ENCODE measurements at places on chromosomes 13 and 19. TPM values are rescaled to one million over a fixed set of nuclear protein-coding genes. Genes with fewer than 3 reads are reported as not detected.

Gene ACER1
- total RNA-seq, result not detected

Gene TNNT1
- total RNA-seq, result not detected

Gene SIGLEC12
- not detected for total RNA-seq

Gene FOSB
- total RNA-seq, result 126 TPM

DNA sequence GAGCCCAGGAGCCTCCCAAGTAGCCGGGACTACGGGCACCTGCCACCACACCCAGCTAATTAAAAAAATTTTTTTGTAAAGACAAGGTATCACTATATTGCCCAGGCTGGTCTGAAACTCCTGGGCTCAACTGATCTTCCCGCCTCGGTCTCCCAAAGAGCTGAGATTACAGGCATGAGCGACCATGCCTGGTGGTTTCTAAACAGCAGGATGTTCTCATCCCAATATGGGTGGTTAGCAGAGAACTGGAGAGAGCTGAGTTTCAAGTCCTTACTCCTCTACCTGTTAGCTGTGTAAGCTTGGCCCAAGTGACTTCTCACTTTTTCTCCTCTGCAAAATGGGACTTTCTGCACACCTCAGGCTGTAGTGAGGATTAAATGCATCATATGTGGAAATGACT is 8.0 kb downstream of the TMEM91 start:
- no peak for DNase-seq

- no peak for DNase-seq
Observed at GRCh38 chr13:79919091-79919490, 421.8 kb downstream of the SPRY2 start.

DNA sequence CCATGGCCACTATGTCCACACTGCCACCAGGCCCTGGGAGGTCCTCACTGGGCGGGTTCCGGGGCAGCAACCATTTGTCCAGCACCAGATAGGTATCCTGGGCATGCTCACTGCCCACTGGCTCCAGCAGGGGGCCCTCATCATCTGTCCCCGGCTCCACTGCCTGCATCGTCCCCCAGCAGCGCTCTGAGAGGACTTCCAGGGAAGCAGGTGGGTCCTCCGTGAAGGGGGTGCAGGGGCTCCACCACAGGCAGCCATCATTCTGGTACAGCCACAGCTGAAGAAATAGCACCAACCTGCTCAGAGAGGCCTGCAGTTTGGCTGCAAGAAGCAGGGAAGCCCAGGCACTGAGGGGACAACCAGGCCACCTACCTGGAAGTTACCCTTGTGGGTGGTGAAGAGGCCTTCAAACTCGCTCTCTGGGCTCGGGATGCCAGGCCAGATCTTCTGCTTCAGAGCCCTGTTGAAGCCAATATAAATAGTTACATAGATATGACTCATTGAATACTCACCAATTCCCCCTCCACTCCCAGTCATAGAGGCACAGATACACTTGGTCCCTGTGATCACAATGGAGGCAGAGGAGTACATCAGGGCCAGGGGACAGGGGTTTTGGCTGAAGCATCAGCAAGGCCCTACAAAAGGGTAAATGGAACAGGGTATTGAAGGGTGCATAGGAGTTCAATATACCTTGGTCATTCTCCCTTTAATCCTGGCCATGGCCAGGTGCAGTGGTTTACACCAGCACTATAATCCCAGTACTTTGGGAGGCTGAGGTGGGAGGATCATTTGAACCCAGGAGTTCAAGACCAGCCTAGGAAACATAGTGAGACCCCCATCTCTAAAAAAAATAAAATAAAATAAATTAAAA is 4.1 kb downstream of the SWSAP1 start:
- no peak for DNase-seq

DNA sequence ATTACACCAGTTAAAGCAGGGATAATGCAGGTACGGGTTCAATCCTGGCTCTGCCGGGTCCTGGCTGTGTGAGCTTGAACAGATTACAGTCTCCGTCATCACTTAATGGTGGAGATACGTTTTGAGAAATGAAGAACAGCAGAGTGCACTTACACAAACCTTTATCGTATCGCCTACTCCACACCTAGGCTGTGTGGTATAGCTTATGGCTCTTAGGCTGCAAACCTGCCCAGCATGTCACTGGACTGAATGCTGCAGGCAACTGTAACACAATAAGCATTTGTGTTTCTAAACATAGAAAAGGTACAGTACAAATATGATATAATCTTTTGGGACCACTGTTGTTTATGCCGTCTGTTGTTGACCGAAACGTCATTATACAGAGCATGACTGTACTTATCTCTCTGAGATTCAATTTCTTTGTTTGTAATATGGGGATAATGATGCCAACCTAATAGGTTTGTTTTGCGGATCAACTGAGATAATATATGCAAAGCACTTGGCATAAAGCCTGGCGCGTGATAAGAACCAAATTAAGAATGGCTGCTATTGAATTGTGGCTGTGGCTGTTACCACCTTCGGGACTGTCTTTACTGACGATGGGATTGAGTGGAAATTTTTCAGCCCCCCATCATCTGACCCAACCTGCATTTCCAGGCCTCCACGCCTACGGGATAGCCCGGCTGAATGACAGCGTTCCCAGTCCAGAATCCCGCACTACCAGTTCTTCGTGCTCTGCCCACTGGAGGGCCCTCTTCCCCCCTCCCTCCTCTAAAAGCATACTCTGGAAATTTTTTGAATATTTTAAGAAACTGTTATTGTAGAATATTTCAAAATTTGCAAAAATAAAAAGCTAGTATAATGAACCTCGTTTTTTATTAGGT is 11.2 kb downstream of the KRTDAP start:
- no peak for DNase-seq

DNA sequence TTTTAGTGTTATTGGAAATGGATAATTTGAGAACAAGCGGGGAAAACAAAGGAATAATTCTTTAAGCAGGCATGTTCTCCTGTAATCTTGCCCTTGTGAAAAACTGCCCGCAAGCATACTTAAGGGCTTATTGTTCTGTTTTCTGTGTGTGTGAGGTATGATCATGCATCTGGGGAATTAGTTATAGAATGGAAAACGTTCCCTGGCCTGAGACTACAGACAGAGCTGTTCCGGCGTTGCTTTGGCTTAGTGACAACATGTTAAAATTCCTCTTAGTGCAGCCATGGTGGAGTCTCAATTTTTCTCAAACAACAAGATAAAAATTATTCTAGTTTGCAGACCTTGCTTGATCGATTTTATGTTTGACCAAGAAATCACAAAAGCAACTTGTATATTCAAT is 560.2 kb upstream of the SPRY2 start:
- no peak for DNase-seq

GRCh38 chr13:24459234-24459633 is 53.3 kb downstream of the PARP4 start:
- DNase-seq, result no peak

DNA sequence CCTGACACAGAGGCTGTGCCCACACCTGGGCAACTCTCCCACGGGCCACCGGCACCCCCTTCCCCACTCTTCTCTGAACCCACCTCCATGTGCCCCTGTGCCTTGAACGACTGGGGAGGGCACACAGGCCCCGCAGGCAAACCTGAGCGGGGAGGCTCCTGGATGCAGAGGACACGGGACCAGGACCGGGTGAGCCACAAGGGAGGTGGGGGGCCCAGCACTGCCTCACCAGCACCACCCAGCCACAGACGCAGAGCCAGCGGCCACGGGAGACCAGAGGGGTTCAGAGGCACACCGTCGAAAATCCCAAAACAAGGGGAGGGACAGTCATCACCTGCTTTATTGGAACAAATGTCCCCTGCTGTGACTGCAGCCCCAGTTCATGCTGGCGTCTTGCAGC is 49.4 kb downstream of the STK24 start:
- DNase-seq, result no peak

GRCh38 chr19:21233691-21234090 is 91.9 kb downstream of the ZNF431 start:
- no peak for DNase-seq

DNA sequence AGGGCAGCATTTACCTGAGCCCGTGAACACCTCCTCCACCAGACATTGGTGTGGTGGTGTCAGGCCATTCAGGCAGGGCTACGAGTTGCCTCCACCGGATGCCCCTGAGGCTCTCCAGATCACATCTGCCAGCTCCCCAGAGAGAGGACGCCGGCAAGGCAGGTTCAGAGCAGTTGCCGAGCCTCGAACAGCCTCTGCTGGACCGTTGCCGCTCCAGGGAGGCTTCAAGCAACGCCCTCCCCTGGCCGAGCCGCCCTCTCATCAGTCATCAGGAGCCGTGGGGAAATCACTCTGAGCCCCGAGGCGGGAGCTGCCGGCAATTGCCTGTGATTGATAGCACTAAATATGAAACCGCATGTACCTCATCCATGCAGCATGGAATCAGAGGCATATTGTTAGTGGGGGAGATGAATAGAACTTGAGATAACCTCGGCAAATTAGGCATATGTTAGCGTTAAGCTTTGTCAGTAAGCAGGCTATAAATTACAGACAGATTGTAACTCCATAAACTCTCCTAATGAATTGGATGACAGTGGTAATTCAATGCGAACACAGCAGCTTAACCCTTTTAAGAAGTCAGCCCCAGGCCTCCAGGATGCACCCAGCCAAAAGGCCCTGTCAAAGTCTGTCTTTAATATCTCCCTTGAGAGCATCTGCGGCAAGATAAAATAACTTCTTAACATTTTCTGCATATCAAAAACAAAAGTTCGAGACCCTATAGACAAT is 29.8 kb upstream of the SPACA7 start:
- no peak for DNase-seq

GRCh38 chr19:56026769-56027168 is 40.2 kb downstream of the NLRP5 start:
- DNase-seq, result no peak

GRCh38 chr13:42400188-42400833 is 128.4 kb downstream of the AKAP11 start:
- no peak for DNase-seq

DNA sequence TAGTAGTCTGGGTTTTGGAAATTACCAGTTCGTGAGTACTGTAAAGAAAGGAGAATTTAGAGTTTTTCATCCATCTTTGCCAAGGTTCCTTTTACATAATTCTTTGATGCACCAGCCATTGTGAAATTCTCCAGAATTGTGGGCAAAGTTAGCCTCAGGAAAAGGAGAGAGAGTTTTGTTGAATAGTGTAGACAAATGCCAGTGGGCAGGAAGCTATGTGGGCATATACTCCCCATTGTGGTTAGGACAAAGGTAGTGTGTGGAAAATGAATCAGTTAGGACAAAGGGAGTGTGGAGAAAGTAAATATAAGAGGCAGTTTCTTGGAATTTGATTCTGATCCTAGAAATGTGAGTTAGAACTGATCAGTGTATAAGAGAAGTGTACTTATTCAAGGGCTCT is 67.9 kb downstream of the PCCA start:
- no peak for DNase-seq

DNA sequence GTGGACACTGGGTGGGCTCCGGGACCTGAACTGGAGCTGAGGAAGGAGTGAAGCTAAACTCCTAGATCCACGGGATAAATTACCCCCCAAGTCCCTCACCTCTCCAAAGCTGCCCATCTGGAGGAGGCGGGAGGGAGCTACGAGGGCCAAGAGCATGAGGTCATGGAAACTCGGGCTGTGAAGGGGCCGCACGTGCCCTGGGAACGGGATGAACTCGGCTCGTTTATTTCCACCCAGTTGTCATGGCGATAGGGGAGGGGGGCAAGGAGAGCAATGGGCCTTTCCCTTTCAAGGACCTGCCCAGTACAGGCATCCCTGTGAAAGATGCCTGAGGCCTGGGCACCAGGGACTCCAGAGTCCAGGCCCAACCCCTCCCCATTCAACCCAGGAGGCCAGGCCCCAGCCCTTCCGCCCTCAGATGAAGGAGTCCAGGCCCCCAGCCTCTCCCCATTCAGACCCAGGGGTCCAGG is 3.8 kb downstream of the PPP1R12C start:
- peak; percentile 92 for DNase-seq

- DNase-seq, result no peak
Observed at GRCh38 chr19:4713384-4713951, 10.2 kb downstream of the DPP9 start.

DNA sequence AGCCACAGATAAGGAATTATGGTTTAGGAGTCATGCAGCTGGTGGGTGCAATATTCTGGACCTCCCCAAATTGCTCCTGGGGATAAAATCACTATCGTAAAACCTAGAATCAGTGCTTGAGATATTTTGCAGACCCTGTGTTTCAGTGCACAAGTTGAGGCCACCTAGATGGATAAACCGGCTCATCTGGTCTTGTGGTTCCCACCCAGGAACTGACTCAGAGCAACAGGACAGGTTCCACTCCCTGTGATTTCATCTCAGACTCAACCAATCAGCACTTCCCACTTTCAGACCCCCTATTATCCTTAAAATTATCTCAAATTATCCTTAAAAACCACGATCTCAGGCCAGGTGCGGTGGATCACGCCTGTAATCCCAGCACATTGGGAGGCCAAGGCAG is 21.0 kb downstream of the FBXL12 start:
- DNase-seq, result no peak

GRCh38 chr19:57665261-57665806 is 3.4 kb upstream of the ZSCAN4 start:
- DNase-seq, result no peak

DNA sequence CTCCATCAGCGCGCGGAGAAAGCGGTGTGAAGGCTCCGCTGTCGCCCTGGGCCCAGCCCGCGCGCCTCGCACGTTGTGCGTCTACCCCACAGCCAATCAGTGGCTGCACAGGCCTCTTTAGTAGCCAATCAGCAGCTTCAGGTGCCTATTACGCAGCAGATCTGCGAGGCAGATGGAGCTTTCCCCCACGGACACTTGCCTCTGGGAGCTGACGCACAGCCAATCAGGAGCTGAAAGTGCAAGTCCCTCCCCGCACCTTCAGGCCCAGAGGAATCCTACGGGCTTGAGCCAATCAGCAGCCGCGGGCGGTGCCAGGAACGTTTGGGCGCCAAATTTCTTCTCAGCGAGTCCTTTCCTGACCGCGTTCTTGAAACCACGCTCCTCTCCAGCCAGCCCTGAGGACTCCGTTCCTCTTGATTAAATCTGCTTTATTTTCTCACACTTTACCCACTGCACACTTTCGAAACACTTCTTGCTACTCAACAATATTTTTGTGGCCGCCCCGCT is 39.9 kb downstream of the SIGLEC7 start:
- DNase-seq, result no peak

DNA sequence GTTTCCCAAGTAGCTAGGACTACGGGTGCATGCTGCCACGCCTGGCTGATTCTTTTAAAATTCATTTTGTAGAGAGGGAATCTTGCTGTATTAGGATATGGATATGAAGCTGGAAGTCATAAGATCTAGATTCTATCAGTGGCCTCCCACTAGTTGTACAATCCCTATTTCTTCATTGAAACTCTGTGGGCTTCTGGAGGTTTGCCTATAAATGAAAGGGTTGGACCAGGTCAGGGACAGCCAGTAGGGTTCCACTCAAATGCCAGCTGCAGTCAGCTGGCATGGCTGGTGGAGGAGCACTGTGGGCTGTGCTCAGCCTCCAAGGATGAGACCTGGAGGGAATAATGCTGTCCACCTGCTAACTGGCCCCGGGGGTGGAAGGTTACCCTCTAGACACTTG is 110.2 kb upstream of the GJB6 start:
- DNase-seq, result no peak

All from thoracic aorta (tissue), 2 donors.